ENCODE measurements at places on chromosomes 1 and 21.

GRCh38 chr1:63534406-63534805 is 11.1 kb downstream of the EFCAB7 start:
- no peak for DNase-seq

- no peak for DNase-seq
Measured at GRCh38 chr1:226129230-226129629, 57.3 kb downstream of the ACBD3 start.

GRCh38 chr1:88877382-88877825 is 14.0 kb downstream of the GTF2B start:
- DNase-seq: peak; percentile 13

DNA sequence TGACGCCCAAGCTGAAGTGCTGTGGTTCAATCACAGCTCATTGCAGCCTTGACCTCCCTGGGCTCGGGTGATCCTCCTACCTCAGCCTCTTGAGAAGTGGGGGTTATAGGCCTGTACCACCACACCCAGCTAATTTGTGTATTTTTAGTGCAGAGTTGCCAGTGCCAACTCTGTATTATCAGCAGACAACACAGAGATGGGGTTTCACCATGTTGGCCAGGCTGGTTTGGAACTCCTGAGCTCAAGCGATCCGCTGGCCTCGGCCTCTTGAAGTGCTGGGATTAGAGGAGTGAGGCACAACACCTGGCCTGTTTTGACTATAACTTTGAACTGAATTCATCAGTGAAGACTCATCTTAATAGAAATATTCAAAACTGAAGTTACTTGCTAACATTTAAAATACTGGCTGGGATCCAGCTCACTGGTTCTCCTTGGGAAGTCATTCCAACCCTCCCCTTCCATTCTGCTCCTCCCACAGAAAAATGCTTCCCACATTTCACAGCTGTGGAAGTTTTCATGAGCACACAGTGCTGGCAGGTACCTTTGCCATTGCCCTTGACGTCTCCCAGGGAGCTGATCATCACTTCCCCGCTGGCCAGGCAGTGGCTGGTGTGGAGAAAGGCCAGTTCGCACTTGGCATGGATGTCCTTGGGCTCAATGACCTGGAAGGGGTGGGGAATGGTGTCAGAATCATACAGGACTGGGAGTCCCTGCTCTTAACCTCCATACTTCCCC is 4.7 kb downstream of the SELENBP1 start:
- DNase-seq: no peak

DNA sequence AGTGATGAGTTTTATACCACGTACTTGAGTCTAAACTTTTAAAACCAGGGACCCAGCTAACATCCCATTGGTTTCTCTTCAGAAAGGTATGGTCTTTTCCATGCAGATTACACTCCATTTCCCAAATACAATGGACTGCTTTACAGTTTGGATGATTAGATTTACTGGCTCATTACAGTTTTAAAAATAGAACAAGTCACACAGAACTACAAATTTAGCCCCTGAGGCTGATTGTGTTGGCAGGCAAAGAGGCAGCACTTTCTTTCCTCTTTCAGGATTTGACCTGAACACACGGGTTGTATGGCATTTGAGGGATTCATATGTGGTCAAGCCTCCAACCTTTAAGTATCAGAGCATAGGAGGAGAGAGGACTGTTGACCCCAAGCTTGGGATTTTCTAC is 21.8 kb upstream of the VTCN1 start:
- DNase-seq: peak; percentile 12

DNA sequence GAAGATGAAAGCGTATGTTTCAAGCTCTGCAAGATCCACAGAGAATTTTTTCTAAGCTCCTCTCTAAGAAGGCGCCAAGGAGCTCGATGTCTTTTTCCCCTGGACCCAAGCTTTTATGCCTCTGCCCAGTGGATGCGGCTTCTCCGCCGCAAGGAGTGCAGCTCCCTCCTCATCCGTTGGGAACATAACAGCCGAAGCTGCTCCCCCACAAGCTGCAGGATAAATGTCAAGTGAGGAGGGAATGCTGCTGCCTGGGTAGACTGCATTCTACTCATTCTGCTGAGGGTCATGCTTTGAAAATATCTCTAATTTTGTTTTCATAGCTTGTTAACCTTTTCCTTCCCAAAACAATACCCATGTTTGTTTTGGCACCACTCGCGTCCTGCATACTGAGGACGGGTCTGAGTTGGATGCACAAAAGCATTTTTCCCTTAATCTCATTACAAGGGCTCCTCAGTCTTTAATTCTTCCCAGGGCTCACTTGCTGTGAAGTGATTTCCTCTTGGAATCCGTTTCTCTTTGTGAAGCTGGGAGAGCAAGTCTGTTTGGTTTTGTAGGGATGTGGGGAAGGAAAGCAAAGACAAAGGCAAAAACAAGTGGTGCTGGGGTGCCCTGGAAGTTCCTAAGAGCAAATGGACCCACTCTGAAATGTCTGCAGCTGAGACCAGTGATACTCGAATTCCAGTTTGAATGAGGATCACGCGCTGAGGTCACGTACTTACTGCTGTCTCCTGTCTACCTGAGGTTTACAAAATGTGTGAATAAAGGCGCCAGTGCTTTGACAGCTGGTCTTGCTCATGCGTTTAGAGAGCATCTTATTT is 134.0 kb upstream of the IRF2BP2 start:
- peak; percentile 74 for DNase-seq

- DNase-seq: no peak
Measured at GRCh38 chr21:43842742-43843141, 22.3 kb upstream of the AGPAT3 start.

DNA sequence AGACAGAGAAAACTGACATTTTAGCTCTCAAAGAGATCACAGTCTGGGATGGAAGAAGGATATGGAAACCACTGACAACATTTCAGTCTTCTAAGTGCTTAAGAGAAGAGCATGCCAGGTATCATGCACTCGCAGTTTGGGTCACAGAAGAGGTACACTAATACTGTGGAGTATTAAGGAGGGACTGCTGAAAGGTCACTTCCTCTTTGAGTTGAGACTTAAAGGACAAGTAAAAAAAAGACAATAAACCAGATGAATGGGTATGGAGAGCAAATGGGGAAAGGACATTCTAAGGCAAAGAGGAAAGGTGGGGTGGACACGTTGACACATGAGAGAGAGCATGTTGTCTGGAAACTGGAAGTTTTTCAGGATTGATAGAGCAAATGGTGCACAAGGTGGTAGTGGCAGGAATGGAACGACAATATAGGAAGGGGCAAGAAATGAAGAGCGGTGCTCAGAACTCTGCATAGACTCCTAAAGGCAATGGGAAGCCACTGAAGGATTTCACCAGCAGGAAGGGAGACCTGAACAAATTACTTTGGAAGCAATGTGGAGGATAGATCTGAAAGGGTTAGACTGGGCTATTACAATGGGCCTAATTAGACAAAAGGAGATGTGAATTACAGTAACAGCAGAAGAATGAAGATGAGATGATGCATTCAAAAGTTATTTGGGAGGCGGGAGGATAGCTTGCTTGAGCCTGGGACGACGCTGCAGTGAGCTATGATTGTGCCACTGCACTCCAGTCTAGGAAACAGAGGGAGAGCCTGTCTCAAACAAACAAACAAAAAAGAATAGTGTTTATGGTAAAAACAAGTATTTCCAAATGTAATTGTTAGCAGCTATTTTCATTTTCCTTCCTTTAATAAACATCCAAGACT is 11.1 kb downstream of the DIPK1A start:
- no peak for DNase-seq

DNA sequence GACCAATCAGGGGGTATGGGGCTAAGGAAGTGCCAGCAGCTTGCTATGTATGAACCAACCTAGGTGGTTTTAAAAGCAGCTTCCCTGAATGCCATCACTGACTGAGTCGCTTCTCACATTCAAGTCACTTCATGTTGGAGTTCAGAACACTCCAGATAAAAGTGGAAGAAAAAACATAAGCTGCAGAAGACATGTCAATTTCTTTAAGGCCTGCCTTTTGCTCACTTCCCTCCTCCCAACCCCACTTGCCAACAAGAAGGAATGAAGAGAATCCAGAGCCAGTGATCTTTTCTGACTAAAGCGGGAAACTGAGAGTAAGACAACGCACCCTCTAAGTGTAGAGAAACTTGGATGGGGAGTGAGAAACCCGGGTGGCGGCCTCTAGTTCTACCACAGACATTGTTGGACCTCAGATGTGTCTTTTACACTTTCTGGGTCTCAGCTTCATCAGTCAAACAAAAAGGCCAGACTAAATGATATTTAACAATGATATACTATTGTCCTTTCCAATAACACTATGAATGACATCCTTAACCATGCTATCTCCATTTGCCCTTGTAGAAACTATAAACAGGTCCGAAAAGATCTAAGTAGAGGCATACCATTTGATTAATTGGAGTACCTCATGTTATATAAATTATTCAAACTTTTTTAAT is 54.1 kb downstream of the LUZP1 start:
- DNase-seq: no peak

DNA sequence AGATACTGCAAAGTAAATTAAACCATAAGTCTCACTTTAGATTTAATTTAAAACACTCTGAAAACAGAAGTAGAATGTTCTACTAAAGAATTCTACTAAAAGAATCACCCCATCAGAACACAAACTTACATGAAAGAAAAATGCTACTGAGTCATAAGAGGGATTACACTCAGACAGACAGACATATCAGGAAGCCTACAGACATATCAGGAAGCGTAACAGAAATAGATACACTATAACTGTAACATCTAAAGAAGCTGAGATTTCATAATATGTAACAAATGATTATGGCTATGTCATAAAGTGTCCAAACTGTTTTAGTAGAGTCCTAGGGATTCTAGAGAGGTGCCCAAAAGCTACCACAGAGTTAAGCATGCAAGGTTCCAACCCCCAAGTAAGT is 23.9 kb downstream of the FOXJ3 start:
- no peak for DNase-seq

- no peak for DNase-seq
Measured at GRCh38 chr1:208332036-208332773, 88.0 kb upstream of the PLXNA2 start.

- DNase-seq: no peak
Measured at GRCh38 chr21:41895643-41896493, 16.7 kb upstream of the PRDM15 start.

GRCh38 chr1:179313004-179313403 is 19.4 kb downstream of the SOAT1 start:
- DNase-seq: no peak

DNA sequence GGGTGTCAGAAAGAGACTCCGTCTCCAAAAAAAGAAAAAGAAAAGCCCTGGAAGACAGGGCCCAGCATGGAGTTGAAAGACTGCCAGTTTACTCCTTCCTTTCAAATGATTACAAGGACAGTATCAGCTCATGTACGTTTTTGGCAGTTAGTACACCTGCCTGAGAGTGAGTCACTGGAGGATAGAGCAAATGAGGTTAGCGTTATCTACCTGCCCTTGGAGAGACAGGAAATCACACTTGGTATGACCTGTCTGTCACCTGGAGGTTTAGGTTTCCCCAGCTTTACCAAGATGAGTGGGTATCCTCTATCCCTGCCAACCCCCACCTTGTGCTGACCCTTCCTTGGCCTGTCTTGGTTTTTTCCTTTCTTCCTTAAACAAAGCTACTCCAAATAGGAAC is 96.8 kb upstream of the BMP8A start:
- DNase-seq: no peak

GRCh38 chr1:183143576-183144315 is 42.3 kb upstream of the LAMC2 start:
- DNase-seq: no peak

All from NCI-H345 (cell line).